Pancreas (tissue), 10 donors: ENCODE measurements at places on chromosomes 1 and 21.

- H3K4me1 ChIP-seq, result no peaks in the 10 kb centered on the region
- H3K27me3 ChIP-seq, result no peaks in the 10 kb centered on the region
- H3K4me3 ChIP-seq, result no peak overlapping the region
- DNase-seq, result no peak
- no peak overlapping the region for H3K27ac ChIP-seq
- H3K36me3 ChIP-seq, result no peaks in the 10 kb centered on the region
Measured at GRCh38 chr1:97806326-97806725, 114.5 kb downstream of the DPYD start.

DNA sequence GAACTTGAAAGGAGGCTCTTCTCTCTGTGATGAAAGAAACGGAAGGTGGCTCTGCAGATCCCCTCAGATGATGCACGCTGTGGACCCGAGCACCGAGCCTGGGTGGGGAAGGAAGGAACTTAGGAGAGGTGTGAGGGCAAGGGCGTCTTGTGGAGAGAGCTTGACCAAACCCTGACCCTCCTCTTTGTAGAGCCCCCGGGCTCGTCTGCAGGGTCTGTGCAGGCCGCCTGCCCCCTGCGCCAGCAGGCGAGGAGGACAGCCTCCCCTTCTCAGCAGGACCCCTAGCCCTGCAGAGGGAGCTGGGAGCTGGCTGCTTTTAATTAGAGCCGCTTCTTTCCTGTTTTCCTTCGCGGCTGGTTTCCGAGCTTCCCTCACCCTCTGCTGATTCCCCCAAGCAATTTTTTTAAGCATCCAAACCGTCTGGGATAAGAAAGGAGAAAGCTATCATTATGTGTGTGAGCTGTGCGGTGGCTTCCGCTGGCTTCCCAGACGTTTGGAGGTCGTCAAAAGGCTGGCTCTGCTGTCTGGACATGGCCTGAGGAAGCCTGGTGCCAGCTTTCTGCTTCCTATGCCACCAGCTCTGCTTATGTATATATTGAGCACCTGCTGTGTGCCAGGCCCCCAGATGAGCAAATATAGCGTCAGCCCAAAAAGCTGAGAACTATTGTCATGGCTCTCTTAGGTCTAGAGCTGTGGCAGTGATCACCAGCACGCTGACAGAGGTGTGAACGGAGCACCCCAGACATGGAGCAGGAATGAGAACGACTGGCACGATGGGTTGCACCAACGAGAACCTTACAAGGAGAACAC lies 160.2 kb upstream of the IRF2BP2 start:
- peaks cover 4% of the 10 kb centered on the region for H3K4me1 ChIP-seq
- H3K27me3 ChIP-seq, result no peaks in the 10 kb centered on the region
- H3K36me3 ChIP-seq, result no peaks in the 10 kb centered on the region

- H3K27ac ChIP-seq, result no peak overlapping the region
- no peaks in the 10 kb centered on the region for H3K27me3 ChIP-seq
- no peak overlapping the region for H3K4me3 ChIP-seq
- H3K4me1 ChIP-seq, result no peaks in the 10 kb centered on the region
- DNase-seq, result no peak
Measured at GRCh38 chr1:45843474-45843905, 40.1 kb downstream of the MAST2 start.

- no peaks in the 10 kb centered on the region for H3K36me3 ChIP-seq
- H3K27me3 ChIP-seq, result no peaks in the 10 kb centered on the region
- no peak overlapping the region for H3K27ac ChIP-seq
Measured at GRCh38 chr1:29344336-29344735, 108.0 kb downstream of the PTPRU start.

DNA sequence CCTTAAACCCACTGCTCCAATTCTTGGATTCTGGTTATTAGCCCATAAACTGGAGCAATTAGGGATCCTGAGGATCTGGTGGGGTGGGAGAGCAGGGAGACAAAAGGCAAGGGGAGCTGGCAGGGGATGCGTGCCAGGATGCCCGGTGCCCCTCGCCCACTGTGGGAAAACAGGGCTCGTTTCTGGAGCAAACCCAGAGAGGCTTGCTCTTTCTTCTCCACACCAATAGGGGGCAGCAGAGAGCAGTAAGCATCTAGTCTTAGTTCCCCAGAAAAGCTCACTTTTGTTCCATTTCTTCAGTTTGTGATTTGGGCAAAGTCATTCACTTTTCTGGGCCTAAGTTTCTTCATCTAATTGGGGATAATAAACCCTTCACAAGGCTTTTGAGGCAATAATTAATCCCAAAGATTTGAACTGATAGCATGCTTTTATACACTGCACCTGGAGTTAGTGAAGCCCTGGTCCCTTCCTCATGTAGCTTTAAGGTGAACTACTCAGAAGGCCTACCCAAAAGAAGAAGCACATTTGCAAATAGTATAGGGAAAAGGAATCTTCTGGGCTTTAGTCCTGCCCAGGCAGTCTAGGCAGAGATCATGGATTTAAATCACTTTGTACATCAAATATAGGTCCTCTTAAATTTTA lies 160.6 kb upstream of the USP24 start:
- no peak overlapping the region for H3K27ac ChIP-seq
- no peaks in the 10 kb centered on the region for H3K4me1 ChIP-seq
- H3K4me3 ChIP-seq, result no peak overlapping the region
- H3K36me3 ChIP-seq, result no peaks in the 10 kb centered on the region
- no peak for DNase-seq

DNA sequence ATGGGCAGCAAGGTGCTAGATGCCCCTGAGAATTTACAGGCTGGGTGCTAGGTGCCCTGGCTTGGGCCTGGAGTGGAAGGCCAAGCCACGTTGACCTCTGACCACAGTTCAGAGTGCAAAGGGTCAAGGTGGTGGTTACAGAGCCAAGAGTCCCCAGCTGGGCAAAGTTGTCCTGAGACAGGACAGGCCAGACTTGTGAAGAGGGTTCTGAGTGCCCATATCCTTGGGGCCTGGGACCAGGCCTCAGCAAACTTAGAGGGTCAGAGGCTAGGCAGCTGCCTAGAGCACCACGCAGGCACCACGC lies 18.9 kb upstream of the SELENON start:
- no peaks in the 10 kb centered on the region for H3K27me3 ChIP-seq
- no peak for DNase-seq

DNA sequence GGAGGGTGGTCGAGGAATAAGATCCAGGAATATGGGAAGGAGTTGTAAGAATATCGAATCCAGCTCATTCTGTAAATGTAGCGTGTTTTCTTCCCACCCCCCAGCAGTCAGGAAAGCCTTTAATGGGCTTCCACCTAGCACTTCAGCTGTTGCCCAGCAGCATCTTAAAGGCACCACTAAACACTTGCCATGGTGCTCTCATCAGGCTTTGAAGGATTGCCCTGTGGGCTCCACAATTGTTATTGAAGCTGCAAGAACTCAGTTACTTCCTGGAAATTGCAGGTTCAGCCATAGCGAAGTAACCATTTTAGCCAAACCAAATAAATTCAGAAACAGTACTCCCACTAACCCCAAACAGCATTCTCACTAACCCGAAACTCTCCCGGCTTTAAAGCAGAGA lies 511.2 kb downstream of the PLPP3 start:
- no peak overlapping the region for H3K4me3 ChIP-seq
- no peaks in the 10 kb centered on the region for H3K4me1 ChIP-seq
- no peaks in the 10 kb centered on the region for H3K27me3 ChIP-seq
- DNase-seq, result no peak
- H3K36me3 ChIP-seq, result no peaks in the 10 kb centered on the region

DNA sequence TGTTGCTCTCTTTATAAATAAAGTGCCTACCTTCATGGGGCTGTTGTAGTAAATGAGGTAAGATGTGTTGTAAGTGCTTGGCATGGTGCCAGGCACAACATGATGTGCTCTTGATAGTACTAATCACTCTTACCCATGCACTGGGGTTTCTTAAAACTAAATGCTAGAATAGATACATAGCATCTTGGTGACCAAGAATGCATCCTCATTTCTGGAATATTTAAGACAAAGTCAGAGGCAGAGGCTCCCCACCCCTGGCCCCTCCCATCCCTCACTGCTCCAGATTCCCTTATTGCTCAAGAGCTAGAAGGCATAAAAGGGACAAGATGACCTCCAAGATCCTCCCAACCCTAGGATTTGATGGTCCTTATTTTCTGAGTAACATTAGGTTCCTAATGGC lies 61.3 kb downstream of the GLUL start:
- no peak overlapping the region for H3K27ac ChIP-seq
- H3K4me3 ChIP-seq, result no peak overlapping the region
- no peak for DNase-seq
- H3K4me1 ChIP-seq, result no peaks in the 10 kb centered on the region
- no peaks in the 10 kb centered on the region for H3K36me3 ChIP-seq
- H3K27me3 ChIP-seq, result no peaks in the 10 kb centered on the region

- no peaks in the 10 kb centered on the region for H3K4me1 ChIP-seq
- H3K36me3 ChIP-seq, result no peaks in the 10 kb centered on the region
- DNase-seq, result no peak
- H3K4me3 ChIP-seq, result no peak overlapping the region
- H3K27ac ChIP-seq, result no peak overlapping the region
Measured at GRCh38 chr1:186845576-186846210, 16.9 kb downstream of the PLA2G4A start.

DNA sequence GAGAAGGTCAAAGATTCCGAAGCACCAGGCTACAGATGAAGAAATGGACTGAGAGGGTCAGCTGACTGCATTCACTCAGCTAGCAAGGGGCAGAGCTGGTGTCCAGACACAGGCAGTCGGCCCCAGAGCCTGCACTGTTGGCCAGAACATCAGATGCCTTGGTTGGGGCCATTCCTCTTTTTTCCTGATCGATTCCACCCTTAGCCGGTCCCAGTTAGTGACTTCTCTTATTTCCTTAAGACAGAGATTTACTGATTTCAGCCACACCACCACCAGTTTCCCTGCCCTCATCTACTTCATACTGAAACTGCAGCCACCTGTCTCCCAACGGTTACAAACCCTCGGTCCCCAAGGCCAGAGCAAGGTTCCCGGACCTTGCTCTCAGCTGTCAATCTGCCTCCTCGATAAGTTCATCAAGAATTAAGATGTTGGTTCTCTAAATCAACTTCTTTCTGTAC lies 11.5 kb downstream of the CD58 start:
- peaks cover 5% of the 10 kb centered on the region for H3K4me1 ChIP-seq
- no peak overlapping the region for H3K27ac ChIP-seq
- H3K4me3 ChIP-seq, result no peak overlapping the region
- H3K27me3 ChIP-seq, result no peaks in the 10 kb centered on the region

GRCh38 chr1:231844986-231845502 lies 218.5 kb downstream of the DISC1 start:
- H3K4me1 ChIP-seq, result no peaks in the 10 kb centered on the region
- H3K27me3 ChIP-seq, result no peaks in the 10 kb centered on the region
- H3K4me3 ChIP-seq, result no peak overlapping the region
- DNase-seq, result peak; percentile 28
- H3K27ac ChIP-seq, result peak overlapping the region; percentile 63

DNA sequence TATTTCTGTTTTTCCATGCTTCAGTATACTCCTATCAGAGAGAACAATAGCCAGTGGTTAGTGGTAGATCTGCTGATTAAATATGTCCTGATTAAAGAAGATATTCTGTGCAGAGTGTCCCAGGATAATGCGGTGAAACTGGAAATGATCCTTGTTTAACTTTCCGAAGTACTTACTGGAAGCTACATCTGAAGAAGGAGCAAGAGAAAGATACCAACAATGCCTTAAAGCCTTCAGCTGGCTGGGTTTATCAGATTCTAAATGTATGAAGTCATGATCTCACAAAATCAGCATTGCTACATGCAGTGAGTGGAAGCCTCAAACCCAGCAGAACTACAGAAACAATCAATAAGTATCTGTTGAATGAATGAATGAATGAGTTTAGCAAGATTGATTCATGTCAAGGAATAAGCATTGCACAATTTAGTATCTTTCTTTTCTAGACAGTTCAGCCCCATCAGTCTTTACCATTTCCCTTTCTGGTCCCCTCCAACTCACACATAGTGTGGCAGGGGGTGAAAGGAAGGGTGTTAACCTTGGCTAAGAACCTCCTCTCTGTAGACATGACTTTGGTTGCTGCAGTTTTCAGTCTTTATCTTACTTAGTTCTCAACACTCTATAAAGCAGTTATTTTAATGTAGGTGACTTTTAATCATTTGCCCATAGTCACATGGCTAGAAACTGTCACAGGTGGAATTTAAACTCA lies 24.7 kb upstream of the DNASE2B start:
- no peak for DNase-seq
- no peaks in the 10 kb centered on the region for H3K36me3 ChIP-seq

DNA sequence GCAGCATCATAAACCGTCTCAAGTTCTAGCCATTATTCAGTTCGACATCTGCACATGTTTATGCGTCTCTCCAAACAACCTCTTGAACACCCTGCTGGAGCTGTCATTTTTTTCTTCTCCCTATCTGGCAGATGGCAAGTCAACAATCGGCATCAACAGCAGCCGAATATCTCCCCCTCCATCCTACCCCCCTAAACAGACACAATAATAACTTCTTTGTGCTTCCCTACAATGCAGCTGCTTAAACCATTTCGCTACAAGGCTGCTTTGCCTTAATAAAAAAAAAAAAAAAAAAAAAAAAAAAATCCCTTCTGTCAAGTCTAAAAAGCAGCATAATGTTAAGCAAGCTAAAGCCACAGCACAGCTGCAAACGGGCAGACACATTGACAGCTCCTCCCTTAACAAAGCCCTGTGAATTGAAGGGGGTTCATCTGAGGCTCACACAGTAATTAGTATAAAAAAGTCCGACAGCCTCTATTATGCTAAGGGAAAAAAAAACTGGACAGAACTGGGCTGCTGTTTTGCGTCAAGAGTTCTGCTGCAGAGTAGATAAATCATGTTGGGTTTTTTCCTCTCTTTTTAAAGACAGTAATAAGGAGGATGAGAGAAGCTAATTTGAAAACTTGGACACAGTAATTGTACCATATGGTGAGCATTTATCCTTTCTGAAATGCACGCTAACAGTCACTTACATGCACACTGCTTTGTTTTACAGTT lies 136.4 kb downstream of the AKT3 start:
- DNase-seq, result no peak
- no peak overlapping the region for H3K27ac ChIP-seq

DNA sequence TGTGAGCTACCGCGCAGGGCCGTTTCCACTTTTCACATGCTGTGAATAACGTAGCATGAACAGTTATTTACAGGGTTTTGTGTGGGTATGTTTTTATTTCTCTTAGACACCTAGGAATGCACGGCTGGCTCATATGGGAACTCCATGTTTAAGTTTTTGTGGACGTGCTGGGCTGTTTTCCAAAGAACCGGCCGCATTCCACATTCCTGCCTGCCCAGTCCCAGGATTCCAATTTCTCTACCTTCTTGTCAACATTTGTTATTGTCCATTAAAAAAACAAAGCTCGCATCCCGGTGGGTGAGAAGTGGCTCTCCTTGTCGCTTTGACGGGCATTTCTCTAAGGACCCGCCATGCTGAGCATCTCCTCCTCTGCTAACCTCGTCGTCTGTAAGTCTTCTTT lies 47.1 kb upstream of the LRRC3 start:
- H3K4me1 ChIP-seq, result no peaks in the 10 kb centered on the region
- no peaks in the 10 kb centered on the region for H3K36me3 ChIP-seq
- H3K27me3 ChIP-seq, result no peaks in the 10 kb centered on the region
- no peak overlapping the region for H3K4me3 ChIP-seq
- no peak overlapping the region for H3K27ac ChIP-seq

- no peaks in the 10 kb centered on the region for H3K4me1 ChIP-seq
- H3K27ac ChIP-seq, result no peak overlapping the region
- H3K27me3 ChIP-seq, result no peaks in the 10 kb centered on the region
- DNase-seq, result no peak
- no peaks in the 10 kb centered on the region for H3K36me3 ChIP-seq
- H3K4me3 ChIP-seq, result no peak overlapping the region
Measured at GRCh38 chr1:240827786-240828185, 215.8 kb upstream of the GREM2 start.

- no peaks in the 10 kb centered on the region for H3K36me3 ChIP-seq
- no peak for DNase-seq
- no peaks in the 10 kb centered on the region for H3K4me1 ChIP-seq
- H3K27me3 ChIP-seq, result no peaks in the 10 kb centered on the region
- H3K27ac ChIP-seq, result no peak overlapping the region
- H3K4me3 ChIP-seq, result no peak overlapping the region
Measured at GRCh38 chr1:60222360-60223115, 149.0 kb upstream of the C1orf87 start.
